Dermis blood vessel endothelial cell (primary cell): ENCODE measurements at places on chromosomes 3 and 15.

DNA sequence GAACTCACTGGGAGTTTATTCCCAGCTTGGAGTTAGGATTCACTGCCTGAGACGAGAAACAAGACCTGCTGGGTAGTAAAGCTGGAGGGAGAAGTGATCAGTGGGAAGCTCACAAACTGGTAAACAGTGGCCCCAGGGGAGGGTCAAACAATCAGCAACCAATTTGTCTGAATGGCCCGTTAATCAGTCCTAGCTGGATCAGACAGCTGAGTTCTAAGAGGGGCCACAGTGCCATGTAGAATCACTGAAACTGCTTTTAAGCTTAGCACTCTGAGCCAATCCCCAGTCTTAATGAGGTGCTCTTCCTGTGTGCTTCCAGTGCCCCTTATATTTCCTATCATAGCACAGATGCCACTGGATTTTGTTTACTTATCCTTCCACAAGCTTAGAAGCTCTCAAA, 591.7 kb downstream of the RSL24D1 start:
- DNase-seq = no peak

DNA sequence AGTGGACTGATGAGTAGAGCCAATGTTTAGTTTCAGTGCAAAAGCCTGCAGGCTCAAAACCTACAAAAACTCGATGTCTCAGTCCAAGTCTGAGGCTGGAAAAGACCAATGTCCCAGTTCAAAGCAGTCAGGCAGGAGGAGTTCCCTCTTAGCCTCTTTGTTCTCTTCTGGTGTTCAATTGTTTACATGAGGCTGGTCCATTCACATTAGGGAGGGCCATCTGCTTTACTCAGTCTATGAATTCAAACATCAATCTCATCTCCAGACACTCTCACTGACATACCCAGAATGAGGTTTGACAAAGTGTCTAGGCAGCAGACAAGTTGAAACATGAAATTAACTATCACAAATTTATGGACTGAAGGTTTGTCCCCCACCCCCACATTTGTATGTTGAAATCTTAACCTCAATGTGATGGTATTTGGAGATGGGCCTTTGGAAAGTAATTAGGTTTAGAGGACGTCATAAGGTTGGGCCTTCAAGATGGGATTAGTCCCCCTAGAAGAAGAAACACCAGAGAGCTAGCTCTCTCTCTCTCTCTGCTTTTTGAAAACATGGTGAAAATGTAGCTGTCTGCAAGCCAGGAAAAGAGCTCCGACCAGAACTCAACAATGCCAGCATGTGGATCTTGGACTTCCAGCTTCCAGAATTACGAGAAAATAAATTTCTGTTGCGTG, 438.5 kb upstream of the RGMA start:
- no peak for DNase-seq

GRCh38 chr3:5314897-5315296, 127.4 kb downstream of the EDEM1 start:
- DNase-seq = no peak

- DNase-seq = no peak
Measured at GRCh38 chr3:143098032-143098764, 21.4 kb upstream of the CHST2 start.

GRCh38 chr15:92524874-92525565, 130.6 kb downstream of the FAM174B start:
- DNase-seq = no peak

DNA sequence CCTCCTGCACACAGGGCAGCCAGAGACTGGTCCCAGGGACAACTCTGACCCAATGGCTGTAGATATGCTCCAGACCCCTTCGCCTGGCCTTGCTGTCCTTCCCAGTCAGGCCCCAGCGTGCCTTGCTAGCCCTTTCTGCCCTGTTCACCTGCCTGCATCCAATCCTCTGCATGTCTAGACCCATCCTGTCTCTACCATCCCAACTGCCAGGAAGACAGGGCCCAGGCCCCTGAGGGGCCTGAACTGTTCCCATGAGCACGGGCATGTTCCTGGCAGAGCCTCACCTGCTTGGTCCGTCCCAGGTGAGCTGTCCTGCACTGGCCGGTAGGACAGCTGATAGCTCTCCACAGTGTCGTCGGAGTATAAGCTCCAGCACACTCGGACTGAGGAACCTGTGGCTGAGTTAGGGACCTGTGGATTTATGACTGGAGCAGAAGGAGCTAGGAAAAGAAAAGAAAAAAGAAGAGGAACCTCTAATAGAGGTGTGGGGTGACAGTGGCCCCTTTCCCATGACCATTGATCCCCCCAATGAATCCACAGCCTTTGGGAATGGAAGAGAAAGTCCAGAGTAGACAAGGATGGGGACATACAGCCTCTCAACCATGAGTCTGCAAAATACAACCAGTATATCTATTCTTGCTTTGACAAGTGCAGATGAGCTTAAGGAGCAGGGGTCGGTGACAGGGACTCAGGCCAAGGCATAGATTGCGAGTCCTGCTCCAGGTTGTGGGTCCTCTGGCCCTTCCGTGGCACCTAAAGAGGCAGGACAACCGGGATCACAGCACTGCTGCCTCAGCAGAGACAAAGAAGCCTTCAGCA, 33.9 kb downstream of the FSD2 start:
- no peak for DNase-seq

- DNase-seq = no peak
Measured at GRCh38 chr15:81851757-81852156, 194.1 kb downstream of the MEX3B start.

GRCh38 chr3:43769885-43770425, 79.2 kb downstream of the ABHD5 start:
- no peak for DNase-seq

GRCh38 chr15:67296684-67297083, 42.1 kb downstream of the IQCH start:
- DNase-seq = no peak

DNA sequence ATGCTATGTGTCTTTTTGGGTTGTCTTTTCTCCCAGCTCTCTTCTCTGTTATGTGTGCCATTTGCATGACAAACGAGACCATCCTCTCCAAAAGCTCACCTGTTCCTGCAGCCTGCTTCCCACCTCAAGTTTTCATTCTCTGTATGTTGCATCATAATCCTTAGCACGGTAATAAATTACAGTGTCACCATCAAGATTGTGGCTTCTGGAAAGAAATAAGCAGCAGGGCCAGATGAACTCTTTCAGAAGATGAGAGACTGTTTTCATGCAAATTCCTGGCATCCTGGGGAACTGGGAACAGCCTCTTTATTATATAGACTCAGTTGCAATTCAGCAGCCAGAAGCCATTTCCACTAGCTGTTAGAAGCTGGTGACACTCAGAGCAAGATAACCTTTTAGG, 436.7 kb downstream of the EPHB1 start:
- no peak for DNase-seq

DNA sequence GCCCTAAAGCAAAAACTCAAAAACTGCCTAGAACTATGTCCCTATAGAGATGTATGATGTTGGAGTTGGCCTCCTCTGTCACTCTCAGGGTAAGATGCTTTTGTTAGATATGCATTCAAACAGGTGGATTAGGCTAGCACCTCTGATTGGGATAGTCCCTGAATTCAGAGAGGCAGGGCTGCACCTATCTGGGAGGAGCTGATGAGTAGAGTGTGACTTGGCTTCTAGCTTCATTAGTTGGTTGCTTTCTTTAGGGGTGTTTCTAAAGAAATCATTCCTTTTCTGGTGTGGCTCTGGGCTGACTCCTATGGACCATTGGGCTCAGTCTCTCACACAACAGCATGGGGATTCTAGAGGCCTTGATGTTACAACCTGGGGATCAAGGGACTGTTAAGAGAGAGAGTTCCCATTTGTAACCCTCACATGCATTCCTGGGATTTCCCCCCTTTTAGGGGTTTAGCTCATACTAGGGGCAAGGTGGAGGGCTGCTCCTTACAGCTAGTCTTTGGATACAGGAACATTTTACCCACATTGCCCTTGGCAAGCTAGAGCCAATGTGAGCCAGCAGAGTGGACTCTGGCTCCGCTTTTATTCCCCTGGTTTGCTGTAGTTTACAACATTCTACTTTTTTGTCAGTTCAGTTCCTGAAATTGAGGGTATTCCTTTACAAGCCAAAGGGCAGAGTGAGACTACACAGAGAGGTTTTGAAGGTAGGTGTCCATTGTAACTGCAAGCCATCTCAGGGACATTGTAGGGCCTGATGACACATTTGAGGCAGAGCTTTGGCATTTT, 7.5 kb downstream of the ZNF592 start:
- no peak for DNase-seq

DNA sequence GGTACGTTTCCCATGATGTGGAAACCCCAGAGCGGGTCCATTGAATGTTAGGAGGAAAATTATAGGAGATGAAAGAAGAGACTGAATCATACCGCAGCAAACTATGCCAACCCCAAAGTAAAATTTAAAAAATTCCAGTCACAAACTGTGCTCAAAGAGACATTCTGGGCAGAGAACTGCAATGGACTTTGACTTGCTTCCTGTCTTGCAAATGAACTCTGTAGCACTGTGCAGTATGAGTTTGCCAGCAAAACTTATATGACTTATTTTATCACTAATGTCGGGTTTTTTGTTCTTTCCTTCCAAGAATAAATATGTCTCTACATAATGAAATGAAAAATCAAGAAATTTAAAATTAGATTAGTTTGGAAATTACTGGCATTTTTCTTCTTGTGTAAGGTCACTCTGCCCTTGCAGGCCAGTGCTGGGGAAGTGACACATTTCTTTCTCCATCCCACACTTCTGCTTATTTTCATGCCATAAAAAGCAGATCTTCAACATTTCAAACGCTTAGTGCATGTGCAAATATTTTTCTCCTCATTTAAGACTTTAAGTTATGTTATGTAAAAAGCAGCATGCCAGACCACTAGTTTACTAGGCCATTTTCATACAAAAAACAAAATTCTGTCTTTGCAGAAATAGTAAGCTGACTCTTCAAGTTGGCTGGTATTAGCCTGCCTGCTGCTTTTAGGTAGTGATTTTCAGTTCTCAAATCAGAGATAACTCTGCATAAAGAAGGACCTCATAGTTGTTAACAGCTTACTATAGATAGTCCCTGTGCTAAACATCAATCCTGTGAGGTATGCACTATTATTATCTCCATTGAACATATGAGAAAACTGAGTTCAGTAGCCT, 32.2 kb upstream of the SSR3 start:
- DNase-seq = no peak

GRCh38 chr3:40387895-40388254, 891 bp downstream of the ENTPD3 start:
- DNase-seq = no peak

GRCh38 chr15:41971895-41972252, 483 bp downstream of the EHD4 start:
- no peak for DNase-seq

DNA sequence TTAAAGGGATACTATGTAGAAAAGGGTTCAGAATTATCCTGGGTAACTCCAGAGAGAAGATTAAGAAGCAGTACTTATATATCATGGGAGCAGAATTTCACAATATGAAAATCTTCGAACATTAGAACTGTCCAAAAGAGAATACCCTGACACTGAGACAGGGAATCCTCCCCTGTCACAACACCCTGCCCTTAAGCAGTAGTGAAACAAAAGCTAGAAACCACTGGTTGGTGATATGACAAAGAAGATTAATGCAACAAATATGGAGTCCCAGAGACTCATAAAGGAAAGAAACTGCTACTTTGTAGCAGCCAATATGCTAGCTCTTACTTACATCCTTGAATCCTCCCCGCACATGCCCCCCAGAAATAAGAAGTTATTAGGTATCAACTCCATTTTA, 18.5 kb downstream of the MIX23 start:
- DNase-seq = no peak

GRCh38 chr3:129695230-129695629, 88.8 kb upstream of the PLXND1 start:
- DNase-seq = no peak

DNA sequence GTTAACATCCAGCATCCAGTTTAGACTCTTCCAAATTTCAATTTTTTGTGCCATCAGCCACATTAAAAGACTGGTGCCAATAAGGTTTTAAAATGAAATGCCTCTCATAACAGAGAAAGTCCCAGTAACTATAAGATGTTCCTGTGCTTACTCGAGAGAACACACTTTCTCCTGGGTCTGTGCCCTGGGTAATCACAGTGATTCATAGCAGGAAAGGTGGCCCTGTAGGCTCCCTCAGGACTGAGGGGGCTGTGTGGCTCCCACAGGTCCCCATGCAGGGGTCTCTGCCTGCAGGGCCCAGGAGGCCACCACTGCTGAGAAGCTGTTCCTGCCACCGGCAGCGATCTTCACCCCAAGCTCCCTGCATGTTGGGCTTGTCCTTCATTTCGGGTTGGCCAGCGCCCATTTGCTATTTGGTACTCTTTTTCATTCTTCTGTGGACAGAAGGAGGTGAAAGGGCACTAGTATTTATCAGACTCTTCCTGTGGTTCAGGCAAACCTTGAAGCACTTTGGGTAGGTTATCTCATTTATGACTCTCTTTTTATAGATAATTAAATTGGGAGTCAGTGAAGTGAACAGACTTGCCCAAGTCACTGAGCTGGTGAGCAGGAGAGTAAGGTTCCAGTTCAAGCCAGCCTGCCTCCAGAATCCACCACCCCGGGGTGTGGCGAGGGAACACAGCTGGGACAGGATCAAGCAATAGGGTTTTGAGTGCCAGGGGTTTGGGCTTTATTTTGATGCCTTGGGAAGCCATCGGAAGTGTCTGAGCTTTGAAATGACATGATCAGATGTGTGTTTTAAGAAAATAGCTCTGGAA, 44.2 kb upstream of the PLXNA1 start:
- no peak for DNase-seq

DNA sequence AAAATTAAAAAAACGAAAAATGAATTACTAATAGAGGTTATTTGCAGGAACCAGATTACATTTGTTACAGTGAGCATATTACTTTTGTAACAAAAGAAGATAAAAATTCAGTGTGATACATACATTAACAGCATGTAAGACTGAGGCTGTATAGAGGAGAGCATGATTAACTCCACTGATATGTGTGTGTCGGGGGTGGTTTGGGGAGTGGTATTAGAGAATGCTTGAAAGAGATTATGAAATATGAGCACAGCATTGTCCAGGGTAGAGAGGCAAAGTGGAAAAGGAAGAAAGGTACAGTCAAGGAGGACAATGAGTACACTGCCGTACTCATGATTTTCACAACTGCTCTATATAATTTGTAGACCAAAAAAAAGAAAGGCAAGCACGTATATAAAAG, 62.9 kb upstream of the LRRFIP2 start:
- DNase-seq = no peak
